ENCODE measurements at places on chromosomes 1 and 21.
A peak's percentile ranks its signal among the peaks of the same experiment; 100 is the strongest.

GRCh38 chr21:34074283-34075090 is 1.1 kb downstream of the MRPS6 start:
- DNase-seq: no peak

GRCh38 chr1:167488786-167489185 is 29.5 kb downstream of the CD247 start:
- DNase-seq: no peak

- peak; percentile 69 for DNase-seq
Measured at GRCh38 chr21:14687268-14687625, 141.1 kb upstream of the SAMSN1 start.

- DNase-seq: peak; percentile 11
Measured at GRCh38 chr21:25360593-25360992, 246.7 kb downstream of the MRPL39 start.

DNA sequence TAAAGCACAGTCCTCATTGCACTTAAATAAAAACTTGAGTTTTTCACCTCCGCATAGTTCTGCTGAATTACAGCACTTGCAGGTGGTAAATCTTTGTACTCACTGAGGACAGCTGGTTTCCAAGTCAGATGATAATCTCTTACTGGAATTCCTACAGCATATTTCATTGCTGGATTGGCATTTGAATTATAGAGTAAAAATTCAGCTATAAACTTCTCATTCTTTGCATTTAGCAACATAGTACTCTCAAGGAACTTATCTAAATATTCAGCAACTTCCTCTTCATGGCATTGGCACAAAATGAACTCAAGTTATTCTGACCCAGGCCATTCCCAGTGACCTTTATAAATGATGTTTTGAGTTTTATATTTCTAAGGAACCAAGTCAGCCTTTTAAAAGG is 23.4 kb downstream of the GORAB start:
- no peak for DNase-seq

DNA sequence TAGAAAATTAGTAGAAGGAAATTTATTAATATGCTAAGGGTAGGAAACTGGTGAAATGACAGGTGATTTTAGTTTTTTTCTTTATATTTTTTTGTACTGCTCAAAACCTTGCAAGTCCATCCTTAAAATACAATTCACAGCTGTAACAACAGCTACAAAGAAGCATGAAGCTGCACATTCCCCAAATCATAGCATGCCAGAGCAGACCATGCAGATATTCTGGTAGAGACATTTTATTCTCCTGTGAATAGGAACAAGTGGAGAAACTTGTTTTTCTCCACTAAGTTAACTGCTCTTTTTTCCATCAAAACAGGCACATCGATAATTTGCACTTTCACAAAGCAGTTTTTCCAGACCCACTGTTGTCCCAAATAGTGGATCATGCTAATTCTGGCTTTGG is 1125.7 kb downstream of the BRINP3 start:
- DNase-seq: no peak

GRCh38 chr1:33433509-33434362 is 2.8 kb upstream of the PHC2 start:
- DNase-seq: peak; percentile 98

DNA sequence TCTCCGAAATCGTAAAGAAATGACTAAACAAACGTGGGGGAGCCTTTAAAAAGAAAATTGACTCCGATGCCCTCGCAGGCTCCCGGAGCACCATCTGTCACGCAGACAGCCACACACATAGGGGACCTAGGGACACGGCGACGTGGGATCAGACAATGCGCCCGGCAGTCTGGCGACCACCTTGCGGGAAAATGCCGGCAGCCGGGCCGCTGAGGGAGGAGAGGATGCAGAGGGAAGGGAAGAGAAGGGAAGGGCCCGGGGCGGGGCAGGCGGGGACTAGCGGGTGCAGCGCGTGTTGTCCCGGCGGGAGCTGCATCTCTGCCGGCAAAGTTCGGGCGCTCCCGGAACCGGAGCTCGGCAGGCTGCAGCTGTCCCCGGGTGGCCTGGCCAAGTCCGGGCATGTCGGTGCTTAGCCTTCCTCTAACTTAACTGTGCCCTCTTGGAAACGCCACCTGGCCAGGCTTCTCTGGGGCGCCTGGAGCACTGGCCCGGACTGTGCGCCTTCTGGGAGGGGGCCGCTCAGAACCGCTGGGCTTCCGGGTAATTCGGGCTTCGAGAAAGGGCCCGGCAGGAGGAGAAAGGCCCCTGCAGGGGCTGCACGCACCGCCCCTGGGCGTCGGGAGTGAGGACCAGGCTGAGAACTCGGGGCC is 1.8 kb downstream of the NHLH2 start:
- peak; percentile 43 for DNase-seq

GRCh38 chr1:61215119-61215518 is 132.8 kb downstream of the NFIA start:
- no peak for DNase-seq

GRCh38 chr1:24925082-24925779 is 4.8 kb downstream of the RUNX3 start:
- no peak for DNase-seq

DNA sequence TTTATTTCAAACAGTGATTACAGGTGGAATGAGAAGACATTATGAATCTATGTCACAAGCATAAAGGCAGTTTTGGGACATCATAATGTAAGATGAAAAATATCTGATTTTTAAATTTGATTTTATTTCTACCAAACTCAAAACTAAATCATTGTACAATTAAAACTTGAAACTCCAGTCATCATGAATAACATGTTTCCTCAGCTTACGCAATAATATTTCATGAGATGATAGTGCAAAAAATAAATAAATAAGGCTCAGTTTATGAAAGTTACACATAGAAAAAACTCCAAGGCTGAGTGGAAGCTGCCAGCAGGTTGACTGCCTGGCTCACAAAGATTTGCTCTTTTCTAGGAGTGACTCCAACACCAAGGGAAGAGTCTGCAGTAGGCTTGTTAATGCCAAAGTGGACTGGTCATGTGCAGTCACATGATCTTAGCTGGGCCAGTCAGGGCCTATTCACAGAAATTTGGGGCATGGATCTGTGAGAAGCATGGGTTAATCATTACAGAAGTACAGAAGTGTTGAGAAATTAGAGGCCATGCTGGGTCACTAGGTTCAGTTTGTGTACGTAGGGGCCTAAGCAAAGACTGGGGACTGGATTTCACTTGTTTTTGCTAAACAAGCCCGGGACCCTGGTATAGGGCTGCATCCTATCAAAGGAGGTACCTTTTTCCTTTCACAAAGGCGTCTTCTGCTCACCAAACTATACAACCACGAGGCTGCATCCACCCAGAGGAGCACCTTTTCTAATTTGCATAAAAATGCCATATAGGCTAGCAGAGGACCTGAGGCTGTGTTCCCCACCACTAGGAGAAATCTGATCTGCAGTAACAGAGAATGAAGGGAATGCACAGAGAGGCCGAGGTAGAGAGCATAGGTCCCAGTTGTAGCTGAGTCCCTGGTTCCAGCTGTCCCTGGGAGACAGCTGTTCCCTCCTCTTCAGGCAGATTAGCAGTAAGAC is 4.9 kb upstream of the ABCA4 start:
- no peak for DNase-seq

DNA sequence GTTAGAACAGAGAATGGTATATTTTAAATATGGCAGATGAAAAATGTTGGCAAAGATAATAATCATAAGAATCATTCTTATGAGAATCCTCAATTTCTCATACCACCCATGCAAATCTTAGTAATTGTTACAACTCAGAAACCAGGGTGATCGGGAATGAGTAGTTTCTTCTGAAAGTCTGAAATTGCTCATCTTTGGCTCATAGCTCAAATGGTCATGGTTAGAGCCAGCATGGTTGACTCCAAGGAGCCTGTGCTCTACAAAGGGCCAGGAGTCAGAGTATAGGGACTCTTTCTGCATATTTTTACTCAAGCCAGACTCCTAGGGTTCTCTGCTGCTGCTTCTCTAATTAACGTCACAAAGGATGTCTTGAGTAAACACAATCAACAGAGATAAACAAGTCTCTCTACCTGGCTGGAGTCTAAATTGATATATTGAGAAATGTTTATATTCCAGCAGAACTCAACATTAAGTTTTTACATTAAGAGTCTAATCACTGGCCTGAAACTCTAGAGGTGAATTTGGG is 1.9 kb upstream of the ETV3 start:
- DNase-seq: no peak

GRCh38 chr1:212142883-212143530 is 107.5 kb downstream of the DTL start:
- DNase-seq: no peak

DNA sequence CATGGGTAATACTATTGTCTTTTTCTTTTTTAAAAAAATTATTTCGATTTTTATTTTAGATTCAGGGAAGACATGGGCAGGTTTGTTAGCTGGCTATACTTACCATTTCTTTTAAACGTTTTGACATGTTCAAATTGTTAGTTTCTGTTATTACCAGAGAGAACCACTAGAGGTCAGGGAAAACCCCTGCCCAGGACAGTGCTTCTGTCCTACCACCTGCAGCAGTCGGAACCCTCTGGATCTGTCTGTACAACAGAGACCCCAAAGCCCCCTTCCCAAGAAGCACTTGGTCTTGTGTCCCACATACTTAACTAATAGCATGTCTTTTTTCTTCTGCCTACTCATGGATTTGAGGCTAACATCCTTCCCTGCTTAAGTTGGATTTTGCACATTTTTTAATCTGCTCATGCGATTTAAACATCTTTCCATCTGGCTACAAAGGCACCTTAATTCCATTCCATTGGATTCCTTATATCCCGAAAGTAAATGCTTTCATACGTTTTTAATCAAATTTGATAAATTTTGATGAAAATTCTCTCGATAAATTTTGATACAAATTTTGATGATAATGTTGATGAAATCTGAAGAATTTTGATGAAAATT is 10.0 kb upstream of the C1orf115 start:
- DNase-seq: peak; percentile 48

DNA sequence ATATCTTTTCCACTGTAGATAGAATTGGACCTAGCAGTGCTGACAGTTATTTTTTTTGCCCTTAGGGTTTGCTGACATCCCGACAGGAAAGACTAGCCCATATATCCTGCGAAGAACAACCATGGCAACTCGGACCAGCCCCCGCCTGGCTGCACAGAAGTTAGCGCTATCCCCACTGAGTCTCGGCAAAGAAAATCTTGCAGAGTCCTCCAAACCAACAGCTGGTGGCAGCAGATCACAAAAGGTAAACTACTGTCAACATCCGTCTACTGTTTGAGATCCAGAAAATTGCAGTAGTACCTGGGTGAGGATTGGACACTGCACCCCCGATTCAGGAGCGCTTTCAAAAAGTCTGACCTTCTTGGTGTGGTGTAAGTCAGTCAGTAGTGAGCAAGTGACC is 55.8 kb downstream of the CENPF start:
- DNase-seq: no peak

- DNase-seq: no peak
Measured at GRCh38 chr1:194071205-194071604, 884.8 kb upstream of the B3GALT2 start.

GRCh38 chr1:57013522-57013921 is 47.7 kb upstream of the C8B start:
- no peak for DNase-seq

GRCh38 chr1:208002672-208003071 is 91.7 kb upstream of the CD34 start:
- no peak for DNase-seq

DNA sequence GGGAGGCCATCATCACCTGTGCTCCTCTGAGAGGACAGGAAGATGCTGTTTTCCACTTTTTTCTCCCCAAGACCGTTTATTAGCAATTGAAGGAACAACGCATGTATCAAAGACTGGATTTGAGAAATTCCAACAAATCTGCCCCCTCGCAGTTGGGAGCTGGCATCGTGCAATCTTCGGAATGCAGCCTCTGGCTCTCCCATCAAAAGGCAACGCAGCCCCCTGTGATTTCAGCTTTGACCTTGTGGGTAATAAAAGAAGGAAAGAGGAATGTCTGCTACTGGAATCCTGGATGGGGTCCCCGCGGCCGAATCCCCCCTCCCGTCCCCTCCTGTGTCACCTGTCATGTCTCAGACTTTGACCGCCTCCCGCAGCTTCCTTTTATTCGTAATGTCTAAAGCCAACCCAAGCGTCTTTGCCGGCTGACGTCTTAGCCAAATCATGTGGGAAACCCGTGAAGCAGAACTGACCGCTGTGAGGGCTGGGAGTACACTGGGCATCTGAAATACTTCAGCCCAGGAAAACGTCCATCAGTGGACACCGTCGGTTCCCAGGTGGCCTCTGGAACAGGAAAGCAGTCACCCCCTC is 101.5 kb downstream of the WDR4 start:
- no peak for DNase-seq

- DNase-seq: no peak
Measured at GRCh38 chr1:179187043-179187442, 42.4 kb downstream of the ABL2 start.

DNA sequence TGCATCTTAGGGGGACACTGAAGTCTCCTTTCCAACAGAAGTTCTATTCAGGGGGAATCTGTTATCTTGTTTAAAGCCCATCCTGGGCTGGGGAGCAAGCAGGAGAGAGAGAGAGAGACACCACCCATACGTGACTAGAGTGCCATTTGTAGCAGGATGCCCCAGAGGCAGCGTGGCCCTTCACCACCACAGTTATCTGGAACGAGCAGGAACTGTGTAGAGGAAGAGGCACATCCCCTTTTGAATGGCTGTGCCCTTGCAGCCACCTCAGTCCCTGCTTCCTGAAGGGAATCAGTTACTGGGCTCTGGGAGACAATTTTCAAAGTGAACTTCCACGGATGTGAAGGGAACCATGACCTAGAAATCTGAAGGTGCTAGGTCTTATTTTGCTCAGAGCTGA is 19.4 kb upstream of the LAMTOR5 start:
- no peak for DNase-seq

DNA sequence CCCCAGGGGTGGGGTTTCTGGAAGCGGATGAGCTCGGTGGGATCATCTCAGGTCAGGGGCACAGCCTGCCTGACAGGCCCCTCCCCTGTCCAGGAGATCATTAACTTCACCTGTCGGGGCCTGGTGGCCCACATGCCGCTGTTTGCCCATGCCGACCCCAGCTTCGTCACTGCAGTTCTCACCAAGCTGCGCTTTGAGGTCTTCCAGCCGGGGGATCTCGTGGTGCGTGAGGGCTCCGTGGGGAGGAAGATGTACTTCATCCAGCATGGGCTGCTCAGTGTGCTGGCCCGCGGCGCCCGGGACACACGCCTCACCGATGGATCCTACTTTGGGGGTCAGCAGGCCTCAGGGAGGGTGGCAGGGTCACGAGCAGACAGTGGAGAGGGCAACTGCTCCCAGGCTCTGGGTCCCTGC is 8.4 kb downstream of the HCN3 start:
- no peak for DNase-seq

All from NB4 (cell line).